Dorsolateral prefrontal cortex (tissue), 122 donors: ENCODE measurements at places on chromosomes 7 and 10.

- no peak for DNase-seq
These were observed 11.0 kb downstream of the NXPH1 start for GRCh38 chr7:8444468-8444769.

DNA sequence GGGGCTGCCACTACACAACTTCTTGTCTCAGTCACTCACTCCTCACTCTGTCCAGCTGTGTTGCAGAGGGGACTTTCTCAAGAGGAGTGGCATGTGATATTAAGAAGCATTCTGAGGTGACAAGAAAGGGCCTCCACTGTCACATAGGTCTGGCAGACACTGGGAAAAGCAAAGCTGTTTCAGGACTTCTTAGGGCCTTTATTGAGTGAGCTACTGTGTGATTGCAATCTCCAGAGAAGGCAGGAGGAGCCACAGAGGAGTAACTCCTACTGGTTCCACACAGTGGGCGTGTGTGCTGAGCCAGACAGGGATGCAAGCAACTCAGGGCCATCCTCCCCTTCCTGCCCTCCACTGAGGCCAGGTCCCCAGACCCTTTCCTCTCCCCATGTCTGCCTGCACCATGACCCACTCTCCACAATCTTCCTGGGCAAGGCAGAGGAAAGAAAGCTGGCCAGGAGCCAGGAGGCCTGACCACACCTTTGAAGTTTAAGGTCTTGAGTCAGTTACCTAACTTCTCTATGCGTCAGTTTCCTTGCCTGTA, 262.0 kb upstream of the ZMIZ1 start:
- DNase-seq: no peak

DNA sequence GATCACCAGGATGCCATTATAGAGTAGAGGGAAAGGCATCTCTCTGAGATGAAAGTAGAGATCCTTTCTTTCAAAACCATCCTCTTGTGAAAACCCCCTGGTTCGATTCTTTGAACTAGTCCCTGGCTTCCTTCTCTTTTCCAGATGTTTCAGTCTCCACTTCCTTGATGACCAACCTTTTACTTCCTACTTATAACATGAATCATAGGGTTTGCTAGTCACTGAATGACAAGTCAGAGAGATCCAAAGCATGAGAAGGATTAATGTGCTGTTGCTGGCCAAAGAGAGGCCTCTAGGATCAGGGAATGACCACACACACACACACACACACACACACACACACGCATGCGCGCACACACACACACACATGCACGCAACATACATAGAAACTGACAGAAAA, 161.1 kb upstream of the FRMD4A start:
- DNase-seq: no peak

DNA sequence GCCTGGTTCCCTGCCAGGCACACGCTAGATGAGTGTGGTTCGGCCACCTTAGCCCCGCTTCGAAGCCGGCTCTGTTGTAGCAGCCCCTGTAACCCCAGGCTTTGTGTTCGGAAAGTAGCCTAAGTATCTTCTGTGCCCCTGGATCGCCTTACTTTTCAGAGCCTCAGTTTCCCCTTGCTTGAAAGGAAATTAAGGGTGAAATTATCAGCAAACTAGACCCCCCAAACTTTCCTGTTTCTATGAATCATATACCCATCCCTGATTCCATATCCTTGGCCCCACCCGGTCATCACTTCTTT, 312 bp downstream of the PDCD11 start:
- no peak for DNase-seq

GRCh38 chr10:90526721-90527120, 331.1 kb downstream of the HTR7 start:
- DNase-seq: no peak

GRCh38 chr10:48445932-48446331, 139.5 kb downstream of the MAPK8 start:
- peak; percentile 18 for DNase-seq

DNA sequence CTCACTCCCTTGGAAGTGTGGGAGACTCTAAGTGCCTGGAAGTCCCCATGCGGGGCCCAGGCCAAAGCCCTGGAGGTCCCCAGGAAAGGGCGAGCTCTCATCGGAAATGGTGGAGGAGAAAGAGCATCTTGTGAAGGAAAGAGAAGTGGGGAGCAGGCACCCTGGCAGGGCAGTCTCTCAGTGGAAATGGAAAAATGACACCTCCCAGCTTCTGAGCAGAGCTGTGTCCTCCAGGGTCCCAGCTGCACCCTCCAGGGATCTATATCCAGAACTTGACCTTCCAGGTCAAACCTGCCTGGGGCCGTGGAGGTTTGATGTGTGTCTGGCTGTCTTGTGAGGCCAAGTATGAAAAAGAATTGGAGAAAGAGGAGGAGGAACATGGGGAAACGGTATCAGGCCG, 29.5 kb downstream of the PAX2 start:
- no peak for DNase-seq

DNA sequence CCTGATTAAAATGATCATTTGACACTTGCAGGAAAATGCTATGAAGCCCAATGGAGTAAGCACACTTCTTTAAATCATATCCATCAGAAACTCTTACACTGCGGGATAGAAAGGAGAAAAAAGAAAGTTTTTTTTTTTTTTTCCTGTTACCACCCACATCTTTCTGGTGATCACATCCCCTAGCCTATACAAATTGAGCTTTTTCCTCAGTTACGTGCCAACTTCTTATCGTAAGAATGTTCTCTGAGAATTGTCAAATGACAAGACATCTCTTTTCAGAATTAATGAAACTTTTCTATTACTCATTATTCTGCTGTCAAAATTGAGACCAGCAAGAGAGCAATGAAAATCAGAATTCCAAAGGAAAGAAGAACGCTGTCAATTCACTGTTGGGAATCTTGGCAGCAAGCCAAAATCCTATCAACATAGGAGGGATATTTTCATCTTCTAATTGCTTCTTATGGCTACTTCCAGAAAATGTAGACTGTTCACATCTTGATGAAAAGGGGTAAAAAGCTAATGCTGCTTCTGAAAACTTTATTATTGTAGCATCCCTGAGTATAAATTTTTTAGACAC, 179.5 kb downstream of the ADAM12 start:
- DNase-seq: no peak

- DNase-seq: peak; percentile 66
These were observed 9.7 kb upstream of the PURB start for GRCh38 chr7:44894888-44895580.

DNA sequence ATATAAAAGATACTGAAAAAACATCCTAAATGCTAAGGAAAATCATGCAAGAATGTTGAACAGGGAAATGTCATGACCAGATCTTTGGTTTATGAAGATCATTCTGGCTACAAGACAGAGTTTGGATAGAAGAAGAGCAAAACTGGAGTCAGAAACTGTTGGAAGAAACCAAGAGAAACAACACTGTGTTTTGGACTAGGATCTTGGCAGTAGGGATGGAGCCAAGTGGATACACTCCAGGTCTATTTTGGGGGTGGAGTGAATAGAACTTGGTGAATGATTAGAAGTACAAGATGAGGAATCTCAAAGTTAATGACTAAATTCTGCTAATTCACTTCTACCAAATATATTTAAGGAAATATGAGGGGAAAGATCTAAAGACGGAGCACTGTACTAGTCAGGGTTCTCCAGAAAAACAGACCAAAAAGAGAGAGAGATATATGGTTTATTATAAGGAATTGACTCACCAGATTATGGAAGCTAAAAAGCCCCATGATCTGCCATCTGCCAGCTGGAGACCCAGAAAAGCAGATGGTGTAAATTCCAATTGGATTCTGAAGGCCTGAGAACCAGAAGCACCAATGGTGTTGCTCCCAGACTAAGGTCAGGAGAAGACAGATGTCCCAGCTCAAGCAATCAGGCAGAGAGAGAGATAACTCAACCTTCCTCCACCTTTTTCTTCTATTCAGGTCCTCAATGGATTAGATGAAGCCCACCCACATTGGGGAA, 254.9 kb downstream of the TRIL start:
- DNase-seq: no peak

GRCh38 chr10:65796472-65796871, 1129.4 kb upstream of the LRRTM3 start:
- no peak for DNase-seq

- DNase-seq: no peak
These were observed 34.1 kb upstream of the KNDC1 start for GRCh38 chr10:133125901-133126300.
